NCI-H187 treated with DMSO at 0.1 percent for 48 hours (cell line): ENCODE measurements at places on chromosomes 2 and 18.

DNA sequence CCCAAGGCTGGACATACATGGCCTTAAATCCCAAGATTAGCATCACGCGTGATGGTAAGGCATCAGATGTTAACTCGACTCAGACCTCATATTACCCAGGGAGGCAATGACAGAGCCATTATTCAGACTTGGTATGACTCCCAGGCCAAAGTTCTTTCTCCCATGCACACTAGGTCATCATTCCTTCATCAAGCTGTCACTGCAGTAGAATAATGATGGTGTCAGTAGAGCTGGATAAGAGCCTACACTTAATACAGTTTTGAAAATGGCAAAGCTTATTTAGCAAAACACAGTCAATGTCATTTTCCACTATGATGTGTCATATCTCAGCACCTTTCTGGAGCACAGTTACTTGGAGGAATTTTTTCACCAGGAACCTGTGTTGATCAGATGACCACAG is 663.3 kb downstream of the SUCLG1 start:
- no peak for DNase-seq

- DNase-seq = no peak
Measured at GRCh38 chr2:227597036-227597435, 1.7 kb upstream of the SCYGR2 start.

GRCh38 chr2:46010223-46010924 is 286.8 kb upstream of the EPAS1 start:
- DNase-seq = no peak

GRCh38 chr2:190815226-190815625 is 65.4 kb upstream of the GLS start:
- DNase-seq = no peak

GRCh38 chr2:30527859-30528258 is 80.8 kb downstream of the LCLAT1 start:
- DNase-seq = no peak

DNA sequence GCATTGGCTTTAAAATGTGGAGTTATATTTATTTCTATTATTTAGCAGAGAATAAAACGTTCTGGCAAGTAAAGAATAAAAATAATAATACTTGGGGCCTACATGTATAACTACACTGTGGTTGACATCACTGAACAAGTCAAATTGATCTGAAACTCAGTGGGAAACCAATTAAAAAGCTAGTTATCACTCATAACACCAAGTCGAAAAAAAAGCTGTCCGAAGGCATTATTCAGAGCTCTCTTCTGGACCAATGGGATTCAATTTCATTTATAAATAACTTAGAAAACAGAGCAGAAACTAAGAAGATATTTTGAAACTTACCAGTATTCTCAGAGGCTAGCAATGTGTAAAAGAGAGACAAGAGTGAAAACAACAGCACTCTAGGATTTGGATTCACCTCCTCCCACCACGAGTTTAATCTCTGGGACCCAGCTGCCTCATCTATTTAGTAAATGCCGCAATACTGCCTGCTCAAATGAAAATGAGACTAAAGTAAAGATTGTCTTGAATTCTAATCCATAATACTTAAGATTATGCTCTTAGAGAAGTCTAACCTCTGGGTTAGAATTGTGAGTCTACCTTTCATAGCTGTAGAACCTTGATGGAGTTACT is 128.4 kb downstream of the NBAS start:
- DNase-seq = no peak
